ENCODE measurements at places on chromosomes 5 and 9.

- no peak for DNase-seq
These were observed 61.0 kb upstream of the RAPGEF1 start for GRCh38 chr9:131800843-131801242.

GRCh38 chr5:39328731-39329130 lies 35.6 kb downstream of the C9 start:
- DNase-seq: no peak

GRCh38 chr9:117768750-117769395 lies 64.7 kb downstream of the TLR4 start:
- no peak for DNase-seq

GRCh38 chr5:136025900-136026299 lies 2.9 kb upstream of the TGFBI start:
- no peak for DNase-seq

DNA sequence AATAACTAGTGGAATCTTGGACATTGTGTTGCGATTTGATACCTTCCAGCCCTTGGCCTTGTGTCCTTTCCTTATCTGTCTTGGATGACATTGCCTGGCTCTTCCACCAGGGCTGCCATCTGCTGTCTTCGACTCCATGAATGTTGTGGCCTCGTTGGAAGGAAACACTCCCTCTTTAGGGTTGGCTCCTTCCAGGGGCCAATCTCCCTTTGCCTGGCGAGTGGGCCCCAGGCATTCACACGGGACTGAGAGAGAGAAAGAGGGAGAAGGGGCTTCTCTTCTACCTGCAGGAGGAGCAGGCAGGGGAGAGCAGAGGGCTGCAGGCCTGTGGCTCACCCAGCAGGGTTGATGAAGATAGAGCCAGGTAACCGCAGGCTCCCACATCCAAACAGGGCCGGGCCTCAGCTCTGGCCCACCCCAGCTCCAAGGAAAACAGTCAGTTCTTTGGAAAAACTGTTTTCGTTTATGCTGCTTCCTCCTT lies 31.3 kb downstream of the FGF1 start:
- no peak for DNase-seq

GRCh38 chr5:60445921-60446320 lies 254.0 kb downstream of the DEPDC1B start:
- no peak for DNase-seq

DNA sequence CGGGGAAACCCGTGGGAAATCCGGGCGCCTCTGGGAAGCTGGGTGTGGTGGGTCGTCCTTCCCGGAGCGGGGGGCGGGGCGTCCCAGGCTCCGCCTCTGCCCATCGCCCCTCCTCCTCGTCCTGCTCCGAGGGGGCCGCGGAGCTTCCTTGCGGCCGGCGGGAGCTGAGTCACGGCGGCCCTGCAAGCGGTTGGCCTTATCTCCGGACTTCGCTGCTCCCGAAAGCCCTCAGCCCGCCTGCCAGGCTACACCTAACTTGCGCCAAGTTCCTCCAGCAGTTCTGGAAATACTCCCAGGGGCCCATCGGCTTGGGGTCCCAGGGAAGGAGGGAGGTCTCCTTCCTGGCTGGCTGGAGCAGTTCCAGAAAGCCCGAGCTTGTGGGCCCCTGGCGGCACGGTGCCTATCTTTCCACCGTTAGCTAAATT lies 54.1 kb upstream of the CDKN2AIPNL start:
- DNase-seq: peak; percentile 23
